ENCODE measurements at places on chromosomes 5 and 9.

GRCh38 chr5:148729182-148729581 is 74.9 kb upstream of the HTR4 start:
- DNase-seq = no peak

DNA sequence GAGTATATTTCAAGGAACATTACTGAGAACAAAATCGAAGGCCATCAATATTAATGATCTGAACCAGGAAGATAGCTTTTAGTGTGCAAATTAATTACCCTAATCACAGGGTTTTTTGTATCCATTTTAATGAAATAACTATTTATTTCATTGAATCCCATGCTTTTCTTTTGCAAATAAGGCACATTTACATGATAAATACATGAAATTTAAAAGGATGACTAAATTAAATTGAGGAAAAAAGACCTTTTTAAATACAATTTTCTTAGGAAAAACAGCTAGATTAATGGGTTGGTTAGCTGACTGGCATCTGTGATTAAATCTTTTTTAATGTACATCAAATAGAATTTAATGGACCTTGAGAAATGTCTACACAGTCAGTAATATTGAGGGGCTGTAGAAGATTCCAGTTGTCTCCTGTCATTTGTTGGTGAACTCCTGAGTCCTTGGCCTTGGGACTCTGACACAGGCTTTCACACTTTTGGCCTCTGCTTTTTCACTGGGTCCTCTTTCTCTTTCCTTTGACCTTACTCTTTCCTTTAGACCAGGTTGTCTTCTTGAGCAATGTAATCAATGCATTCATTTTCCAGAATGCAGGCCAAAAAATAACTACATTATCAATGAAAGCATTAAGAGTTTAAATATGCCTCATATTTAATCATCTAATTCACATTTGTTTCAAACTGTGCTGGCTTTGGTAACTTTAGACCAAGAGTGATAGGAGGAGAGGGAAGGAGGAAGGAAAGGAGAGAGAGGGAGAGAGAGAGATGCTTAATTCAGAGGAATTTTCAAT is 511.5 kb downstream of the ZNF608 start:
- DNase-seq = no peak

DNA sequence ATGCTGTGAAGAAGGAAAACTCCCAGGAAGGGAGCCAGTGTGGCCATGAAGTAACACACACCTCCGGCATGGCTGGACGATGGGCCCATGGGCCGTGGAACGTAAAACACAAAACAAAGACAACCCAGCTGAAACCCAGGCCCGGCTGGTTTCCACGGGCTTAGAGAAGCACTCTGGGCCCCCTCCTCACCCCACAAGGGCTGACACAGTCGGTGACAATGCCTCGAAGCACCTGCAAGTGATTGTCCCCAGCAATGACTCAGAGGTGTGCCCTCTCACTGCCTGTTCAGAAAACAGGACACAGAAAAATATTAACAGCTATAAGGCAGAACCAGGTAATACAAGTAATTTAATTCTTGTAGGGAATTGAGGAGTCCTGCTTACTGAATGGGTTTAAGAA is 135.3 kb downstream of the ROR2 start:
- DNase-seq = no peak

- no peak for DNase-seq
Observed at GRCh38 chr5:1079486-1079885, 32.4 kb downstream of the SLC12A7 start.

- peak; percentile 85 for DNase-seq
Observed at GRCh38 chr9:104747565-104748358, at the start of gene NIPSNAP3A. Gene NIPSNAP3A (plus strand): TSS chr9:104747683. CDS start chr9:104747793, 110 bp downstream.

GRCh38 chr5:394671-395155 is 48.3 kb upstream of the EXOC3 start:
- no peak for DNase-seq

- no peak for DNase-seq
Observed at GRCh38 chr5:38263983-38264382, 5.6 kb downstream of the EGFLAM start.

GRCh38 chr5:115377468-115378217 is 81.2 kb upstream of the CCDC112 start:
- DNase-seq = no peak

Data from stimulated activated CD4-positive, alpha-beta T cell treated with anti-CD3 and anti-CD28 coated beads, Interleukin-1b, Interleukin-23, amount 100 ng/mL, for 4 hours (primary cell).